ENCODE measurements at places on chromosomes 1 and 21.

- DNase-seq, result peak; percentile 25
These were observed 456.8 kb downstream of the SETD4 start for GRCh38 chr21:35603494-35603893.

- DNase-seq, result no peak
These were observed 195.2 kb upstream of the HMGB4 start for GRCh38 chr1:33668695-33669094.

GRCh38 chr1:37537378-37537777, 16.7 kb downstream of the SNIP1 start:
- DNase-seq, result no peak

DNA sequence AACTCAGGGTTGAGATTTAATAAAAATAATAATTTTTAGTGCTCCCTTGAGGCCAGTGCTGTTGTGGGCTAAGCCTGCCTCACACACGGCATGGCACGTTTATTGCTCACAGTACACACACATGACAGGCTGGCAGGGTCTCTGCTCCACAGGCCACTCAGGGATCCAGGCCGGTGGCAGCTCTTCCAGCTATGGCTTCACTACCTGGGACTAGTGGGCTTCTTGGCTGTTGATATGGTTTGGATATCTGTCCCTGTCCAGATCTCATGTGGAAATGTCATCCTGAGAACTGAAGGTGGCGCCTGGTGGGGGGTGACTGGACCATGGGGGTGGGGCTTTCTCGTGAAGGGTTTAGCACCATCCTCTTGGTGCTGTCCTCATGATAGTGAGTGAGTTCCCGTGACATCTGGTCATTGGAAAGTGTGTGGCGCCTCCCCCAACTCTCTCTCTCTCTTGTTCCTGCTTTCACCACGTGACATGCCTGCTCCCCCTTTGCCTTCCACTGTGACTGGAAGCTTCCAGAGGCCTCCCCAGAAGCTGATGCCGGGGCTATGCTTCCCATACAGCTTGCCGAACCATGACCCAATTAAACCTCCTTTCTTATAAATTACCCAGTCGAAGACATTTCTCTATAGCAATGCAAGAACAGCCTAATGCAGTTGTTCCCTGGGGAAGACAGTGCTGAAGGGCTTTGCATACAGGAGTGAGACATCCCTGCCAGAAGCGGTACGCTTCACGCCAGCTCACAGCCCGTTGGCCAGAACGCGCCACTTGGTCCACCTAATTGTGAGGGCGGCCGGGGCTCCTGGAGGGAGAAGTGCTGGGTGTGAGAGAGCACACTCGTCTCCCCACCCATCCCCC, 226.9 kb upstream of the C1orf174 start:
- DNase-seq, result no peak

GRCh38 chr1:100535264-100535663, 2.7 kb upstream of the GPR88 start:
- no peak for DNase-seq

DNA sequence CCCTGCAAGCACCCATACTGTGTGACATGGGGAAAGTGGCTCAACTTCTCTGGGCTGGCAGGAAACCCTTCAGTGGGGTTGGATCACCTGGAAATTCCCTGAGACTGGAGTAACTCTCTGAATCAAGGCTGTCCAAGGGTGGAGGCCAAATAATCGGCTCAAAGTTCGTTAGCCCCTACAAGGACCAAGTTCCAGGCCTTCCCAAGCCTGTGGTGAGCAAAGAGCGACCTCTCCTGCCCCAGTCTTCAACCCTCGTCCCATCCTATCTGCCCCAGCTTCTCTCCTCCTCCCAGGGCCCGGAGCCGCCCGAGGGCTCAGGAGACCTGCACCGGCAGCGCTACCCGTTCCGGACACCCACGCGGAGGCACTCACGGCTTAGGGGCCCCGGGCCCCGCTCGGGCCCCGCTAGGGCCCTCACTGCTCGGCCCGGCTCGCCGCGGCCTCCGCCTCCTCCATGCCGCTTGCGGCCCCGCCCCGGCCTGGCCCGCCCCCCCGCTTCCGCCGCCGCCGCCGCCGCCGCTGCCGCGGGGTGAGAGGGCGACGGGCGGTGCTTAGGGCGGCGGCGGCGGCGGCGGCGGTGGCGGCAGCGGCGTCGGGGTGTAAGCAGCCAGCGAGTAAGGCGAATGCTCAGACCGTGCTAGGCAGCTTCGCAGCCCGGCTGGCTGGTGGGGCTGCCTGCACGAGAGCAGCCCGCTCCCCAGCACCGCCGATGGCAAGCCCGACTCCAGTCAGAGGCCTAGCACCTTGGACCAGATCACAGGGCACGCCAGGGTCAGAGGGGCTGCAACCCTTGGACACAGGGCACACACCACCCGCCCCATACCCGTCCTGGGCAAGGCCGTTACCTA, at the start of gene POMGNT1:
Gene POMGNT1, minus strand, starts transcription at position 471 of the 848 bp plus-strand sequence. CDS start 613 bp downstream, outside the sequence.
- no peak for DNase-seq
